Uterus (tissue), 4 donors: ENCODE measurements at places on chromosomes 7 and 10.
A peak's percentile ranks its signal among the peaks of the same experiment; 100 is the strongest.

GRCh38 chr7:103762065-103762760 lies 227.2 kb downstream of the RELN start:
- no peak for DNase-seq

DNA sequence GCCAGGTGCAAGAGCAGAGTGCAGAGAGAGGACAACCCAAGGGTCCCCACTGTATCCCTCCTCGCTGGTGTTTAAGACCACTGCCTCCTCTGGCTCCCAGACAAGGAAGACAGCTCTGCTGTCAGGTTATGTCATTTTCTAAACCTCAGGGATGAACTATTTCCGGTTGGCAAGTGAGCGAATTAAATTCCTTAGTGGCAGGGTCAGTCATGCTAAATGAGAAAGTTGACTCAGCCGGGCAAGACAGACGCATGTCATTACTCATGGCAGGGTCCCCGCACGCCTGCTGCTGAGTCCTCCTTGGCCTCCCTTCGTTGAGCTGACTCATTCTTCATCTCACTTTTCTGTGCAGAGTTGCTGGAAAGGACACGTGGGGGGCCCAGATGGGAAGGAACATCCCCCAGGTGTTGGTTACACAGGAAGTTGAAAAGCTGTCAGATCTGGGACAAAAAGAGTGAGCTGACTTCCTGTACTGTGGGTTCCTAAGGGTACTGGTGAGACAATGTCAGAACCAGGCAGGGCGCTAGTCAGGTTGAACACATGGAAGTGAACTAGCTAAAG lies 47.1 kb upstream of the UCN3 start:
- no peak for DNase-seq

GRCh38 chr7:26507108-26507987 lies 215.7 kb downstream of the SNX10 start:
- no peak for DNase-seq

GRCh38 chr7:1130021-1130990 lies 29.7 kb downstream of the ZFAND2A start:
- DNase-seq: no peak

DNA sequence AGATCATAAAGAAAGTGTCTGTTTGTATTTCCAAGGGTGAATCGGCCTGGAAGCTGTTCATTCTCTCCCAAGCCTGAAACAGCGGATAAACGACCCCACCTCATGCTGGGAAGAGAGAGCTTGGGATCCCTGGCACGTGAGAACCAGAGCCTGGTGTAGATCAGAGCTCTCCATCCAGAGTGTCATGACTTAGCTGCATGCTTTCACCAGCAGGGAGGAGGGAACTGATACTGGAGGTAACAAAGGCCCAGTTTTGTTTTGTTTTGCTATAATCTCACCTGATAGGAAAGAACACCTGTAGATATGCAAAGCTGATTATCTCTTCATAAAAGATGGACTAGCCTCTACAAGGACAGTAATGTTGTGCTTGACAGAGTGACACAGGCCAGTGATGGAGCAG lies 236.6 kb downstream of the POM121L12 start:
- DNase-seq: no peak

DNA sequence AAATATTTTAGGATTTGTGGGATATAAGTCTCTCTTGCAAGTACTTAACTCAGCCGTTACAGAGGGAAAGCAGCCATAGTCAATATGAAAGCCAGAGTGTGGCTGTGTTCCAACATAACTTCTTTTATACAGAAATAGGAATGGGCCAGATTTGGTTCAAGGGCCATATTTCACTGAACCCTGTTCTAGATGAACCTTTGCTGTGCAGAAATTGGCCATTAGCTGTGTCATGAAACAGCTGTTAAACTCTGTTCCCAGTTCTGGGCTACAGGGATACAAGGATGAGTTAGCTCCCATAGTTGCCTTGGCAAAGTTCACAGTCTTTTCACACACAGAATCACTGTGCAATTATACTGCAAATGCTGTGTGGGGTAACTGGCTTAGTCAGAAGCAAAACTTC lies 213.9 kb upstream of the LRRN3 start:
- DNase-seq: no peak

GRCh38 chr10:101143345-101143630 lies 12.2 kb downstream of the TLX1 start:
- DNase-seq: no peak

- DNase-seq: no peak
These were observed 27.9 kb downstream of the FOXL3 start for GRCh38 chr7:317643-318405.

DNA sequence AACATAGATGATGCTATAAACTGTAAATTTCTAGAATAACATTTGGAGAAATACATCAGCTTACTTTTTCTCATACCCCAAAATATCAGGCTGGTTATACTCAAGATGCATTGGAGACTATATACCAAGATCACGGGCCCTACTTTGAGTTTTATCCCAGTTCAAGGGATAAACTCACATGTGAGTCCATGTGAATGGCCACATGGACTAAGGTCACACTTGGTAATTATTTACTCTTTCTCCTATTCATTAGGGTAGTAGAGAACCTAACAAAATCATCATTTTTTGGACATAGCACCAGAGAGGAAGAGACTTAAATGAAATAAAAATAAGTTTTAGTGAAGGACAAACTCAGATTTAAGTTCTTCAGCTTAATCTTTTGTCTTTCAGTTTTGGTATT lies 93.1 kb upstream of the GATAD1 start:
- DNase-seq: no peak

DNA sequence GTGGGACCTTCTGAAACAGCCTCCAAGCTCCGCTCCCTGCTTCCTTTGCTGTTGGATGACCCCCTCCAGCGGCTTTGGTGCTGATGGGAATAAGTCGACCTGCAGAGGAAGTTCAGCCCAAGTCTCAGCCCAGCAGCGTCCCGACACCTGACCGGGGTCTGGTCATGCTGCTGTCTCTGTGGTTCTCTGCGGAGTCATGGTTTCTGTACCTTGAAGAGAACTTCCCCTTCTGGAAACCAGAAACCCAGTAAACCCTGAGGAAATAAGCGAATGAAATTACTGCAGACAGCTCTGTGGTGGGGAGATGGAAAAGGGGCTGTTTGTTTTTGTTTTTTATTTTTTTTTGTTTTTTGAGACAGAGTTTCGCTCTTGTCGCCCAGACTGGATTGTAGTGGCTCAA lies 18.3 kb upstream of the ZNF12 start:
- DNase-seq: no peak

GRCh38 chr7:158783595-158783994 lies 45.7 kb downstream of the ESYT2 start:
- no peak for DNase-seq

DNA sequence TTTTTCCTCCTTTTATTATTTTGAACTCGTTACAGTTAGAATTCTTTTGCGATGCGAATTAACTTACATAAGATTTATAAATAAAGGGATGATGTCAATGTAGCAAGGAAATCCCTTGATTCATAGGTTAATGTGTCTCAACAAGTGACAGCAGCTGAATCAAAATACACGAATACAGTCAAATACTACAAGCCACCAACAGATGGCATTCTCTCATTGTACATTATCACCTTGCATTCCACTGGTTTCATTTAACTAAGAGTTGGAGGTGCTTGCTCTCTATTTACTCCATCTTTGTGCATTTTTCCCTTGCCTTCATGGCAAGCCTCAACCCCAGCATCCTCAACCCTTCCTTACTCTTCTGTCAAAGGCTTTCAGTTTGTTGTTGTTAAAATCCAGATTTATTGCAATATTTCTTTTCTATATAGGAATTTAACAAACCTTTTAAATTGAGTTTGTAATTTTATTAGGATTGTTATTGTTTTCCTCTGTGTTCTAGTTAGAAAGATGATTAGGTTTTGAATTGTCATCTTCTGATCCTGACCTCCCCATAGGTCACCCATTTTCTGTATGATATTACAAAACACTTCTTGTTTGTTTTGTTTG lies 78.3 kb downstream of the SLC25A40 start:
- DNase-seq: no peak

DNA sequence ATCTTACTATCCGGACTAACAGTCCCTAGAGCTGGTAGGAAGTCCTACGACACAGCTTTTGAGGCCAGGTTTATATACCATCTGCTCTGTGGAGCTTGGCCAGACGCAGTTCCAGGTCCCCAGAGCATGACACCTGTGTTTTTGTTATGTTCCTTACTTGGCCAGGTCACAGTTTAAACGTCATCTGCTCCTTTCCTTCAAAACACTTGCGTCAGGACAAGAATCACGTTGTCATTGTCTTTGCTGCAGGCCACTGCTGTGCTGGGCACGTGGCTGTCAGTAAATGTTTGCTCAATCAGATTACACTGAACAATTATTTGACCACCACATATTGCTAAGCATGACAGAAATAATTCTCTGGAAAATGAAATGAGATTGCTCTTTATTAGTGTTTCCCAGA lies 23.9 kb downstream of the SLC18A2 start:
- DNase-seq: no peak

DNA sequence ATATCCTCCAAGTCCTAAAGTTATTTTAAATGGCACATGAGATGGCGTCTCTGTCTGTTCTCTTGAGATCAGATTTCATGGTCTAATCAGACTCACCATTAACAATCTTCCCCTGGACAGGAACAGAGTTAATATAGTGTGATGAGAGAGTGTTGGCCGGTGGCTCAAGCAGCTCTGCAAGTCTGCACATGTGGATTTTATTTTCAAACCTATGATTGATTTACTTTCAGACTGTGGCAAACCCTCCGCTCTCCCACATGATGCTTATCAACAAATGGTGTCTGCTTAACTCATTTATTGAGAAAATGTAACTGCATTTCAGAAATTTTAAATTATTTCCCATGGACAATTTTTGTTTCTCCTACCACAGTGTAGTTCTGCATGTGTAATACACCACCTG lies 46.5 kb upstream of the HGF start:
- no peak for DNase-seq

- DNase-seq: peak; percentile 64
These were observed 169.1 kb downstream of the DIP2C start for GRCh38 chr10:520402-520787.

GRCh38 chr7:166338-167060 lies 25.9 kb upstream of the FAM20C start:
- DNase-seq: no peak

GRCh38 chr10:27568196-27569175 lies 64.4 kb downstream of the RAB18 start:
- DNase-seq: no peak

DNA sequence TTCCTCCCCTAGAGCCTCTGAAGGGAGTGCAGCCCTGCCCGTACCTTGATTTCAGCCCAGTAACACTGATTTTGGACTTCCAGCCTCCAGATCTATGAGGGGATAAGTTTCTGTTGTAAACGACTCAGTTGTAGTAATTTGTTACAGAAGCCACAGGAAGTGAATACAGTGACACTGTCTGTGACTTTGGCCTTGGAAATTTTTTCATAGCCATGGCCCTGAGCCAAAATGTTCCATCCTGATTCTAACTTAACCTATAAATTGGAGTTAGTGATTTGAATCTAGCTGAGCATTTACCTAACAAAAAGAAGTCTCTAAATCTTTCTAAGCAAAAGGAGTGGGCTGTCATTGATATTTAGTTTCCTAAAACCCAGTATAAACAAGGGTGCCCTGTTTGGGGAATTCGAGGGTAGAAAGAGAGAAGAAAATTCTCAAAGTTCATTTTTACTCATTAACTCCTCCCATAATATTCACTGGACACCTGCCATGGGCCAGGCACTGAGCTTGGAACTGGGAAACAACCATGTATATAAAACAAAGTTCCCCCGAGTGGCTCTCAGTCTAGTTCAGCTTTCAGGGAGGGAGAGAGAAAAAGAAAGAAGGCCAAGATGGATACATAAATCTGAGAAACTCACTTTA lies 162.3 kb downstream of the SKIDA1 start:
- DNase-seq: no peak

DNA sequence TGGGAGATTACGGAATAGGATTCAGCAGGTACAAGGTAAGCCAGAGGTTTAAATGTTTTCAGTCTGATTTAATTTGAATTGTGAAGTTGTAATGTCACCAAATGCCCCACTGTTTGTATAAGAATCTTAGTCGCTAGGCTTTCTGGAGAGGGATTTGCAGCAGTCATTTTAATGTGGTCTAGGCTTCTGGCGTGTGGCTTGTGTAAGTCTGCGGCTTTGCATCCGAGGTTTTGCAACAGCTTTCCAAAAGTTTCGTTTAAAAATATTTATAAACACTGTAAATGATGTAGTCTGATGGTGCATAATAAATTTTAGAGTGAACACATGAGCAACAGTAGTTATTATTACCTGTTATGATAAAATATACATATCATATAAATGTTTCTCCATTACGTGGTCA lies 26.1 kb upstream of the BHLHA15 start:
- DNase-seq: no peak

DNA sequence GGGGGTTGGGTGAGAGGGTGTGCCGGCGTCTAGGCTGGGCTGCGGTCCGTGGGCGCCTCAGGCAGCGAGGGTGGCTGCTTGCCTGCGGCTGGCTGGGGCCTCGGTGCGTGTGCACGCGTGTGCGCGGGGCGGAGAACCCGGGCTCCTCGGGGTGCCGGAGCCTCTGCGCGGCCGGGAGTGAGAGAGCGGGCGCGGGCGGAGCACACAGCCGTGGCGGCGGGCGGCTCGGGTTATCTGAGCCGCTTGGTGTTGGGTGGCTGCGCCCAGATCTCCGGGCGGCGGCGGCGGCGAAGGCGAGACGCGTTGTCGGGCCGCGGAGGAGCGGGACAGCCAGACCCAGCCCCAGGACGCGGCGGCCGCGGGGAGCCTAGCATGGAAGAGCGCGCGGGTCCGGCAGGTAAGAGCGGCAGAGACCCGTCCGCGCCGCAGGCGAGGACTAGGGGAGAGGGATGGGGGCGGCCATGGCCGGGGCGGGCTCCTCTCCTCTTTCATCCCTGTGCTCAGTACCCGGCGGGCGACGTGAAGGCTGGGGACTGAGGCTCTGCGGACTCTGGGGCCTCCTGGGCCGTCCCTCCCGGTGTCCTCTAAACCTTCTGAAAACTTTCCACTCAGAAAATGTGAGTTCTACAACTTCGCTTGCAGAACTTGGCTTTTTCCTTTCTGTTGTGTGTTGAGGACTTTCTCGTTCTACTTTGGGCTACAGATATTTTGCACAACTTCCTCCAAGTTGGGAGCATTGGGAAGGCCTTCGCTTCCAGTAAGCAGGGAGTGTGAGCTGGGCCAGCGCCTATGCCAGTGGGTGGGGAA lies 9.8 kb upstream of the PAX2 start:
- DNase-seq: no peak

- no peak for DNase-seq
These were observed 75.0 kb upstream of the SFMBT2 start for GRCh38 chr10:7485799-7486198.

- no peak for DNase-seq
These were observed 573.7 kb downstream of the PARD3 start for GRCh38 chr10:34241226-34242000.

DNA sequence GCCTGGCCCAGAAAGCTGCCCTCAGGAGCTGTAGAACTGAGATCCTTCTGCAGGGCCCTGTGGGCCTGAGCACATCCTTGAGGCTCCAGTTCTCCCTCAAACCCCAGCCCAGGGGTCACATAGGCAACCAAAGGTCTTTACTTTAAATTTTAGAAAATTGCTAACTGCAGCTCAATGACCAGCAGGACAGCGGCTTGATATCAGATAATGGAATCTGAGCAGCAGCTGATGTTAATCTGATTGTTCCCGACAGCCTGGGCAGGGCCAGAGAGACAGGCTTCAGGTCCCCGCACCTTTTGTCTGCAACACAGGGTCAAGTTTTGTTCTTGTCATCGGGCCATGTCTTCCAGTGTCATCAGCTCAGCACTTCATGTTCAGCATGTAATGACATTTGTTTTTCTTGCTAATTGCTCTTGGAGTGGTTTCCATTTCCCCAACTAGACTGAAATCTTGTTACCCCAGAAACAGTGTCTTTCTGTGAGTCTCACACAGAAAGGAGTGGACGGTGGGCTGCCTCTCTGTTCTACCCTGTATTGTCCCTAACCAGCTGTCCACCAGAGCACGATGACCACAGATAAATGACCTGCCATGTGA lies 91.0 kb downstream of the PAXIP1 start:
- DNase-seq: no peak

- no peak for DNase-seq
These were observed 21.5 kb downstream of the RBM33 start for GRCh38 chr7:155665957-155666287.
